T-helper 17 cell (primary cell): ENCODE measurements at places on chromosomes 6 and 20. TPM values are rescaled to one million over a fixed set of nuclear protein-coding genes. Genes with fewer than 3 reads are reported as not detected.

The ZBTB46 gene
- total RNA-seq = 0.21 TPM

The HTR1E gene
- not detected for total RNA-seq

The ABCF1 gene
- 106 TPM for total RNA-seq

The GHRH gene
- total RNA-seq = not detected

The SLC2A10 gene
- not detected for total RNA-seq

- H3K27me3 ChIP-seq = peaks cover 25% of the 10 kb centered on the region
- no peak overlapping the region for H3K27ac ChIP-seq
- DNase-seq = no peak
- no peaks in the 10 kb centered on the region for H3K4me1 ChIP-seq
- no peak overlapping the region for H3K4me3 ChIP-seq
Measured at GRCh38 chr6:56343295-56343694, 95.9 kb upstream of the COL21A1 start.

DNA sequence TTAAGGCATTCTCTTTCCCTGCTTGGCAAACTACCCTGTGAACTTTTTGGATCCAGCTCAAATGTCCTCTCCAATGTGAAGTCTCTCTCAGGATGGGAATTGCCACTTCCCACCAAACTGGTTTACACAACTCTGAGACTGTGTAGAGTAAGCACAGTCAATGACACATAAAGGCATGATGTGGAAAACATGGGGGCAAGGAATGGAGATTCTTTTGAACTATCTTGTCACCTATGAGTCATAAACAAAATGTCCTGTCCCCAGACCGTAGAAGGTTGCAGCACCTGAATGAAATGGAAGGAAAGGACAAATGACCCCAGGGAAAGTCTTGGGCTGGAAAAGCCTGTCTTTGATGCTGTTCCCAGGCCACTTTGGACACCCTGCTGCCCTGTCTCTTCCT is 11.0 kb upstream of the KIF13A start:
- H3K4me1 ChIP-seq = no peaks in the 10 kb centered on the region
- H3K36me3 ChIP-seq = no peaks in the 10 kb centered on the region
- peaks cover 54% of the 10 kb centered on the region for H3K27me3 ChIP-seq

- no peak overlapping the region for H3K4me3 ChIP-seq
- DNase-seq = no peak
- no peak overlapping the region for H3K27ac ChIP-seq
- H3K4me1 ChIP-seq = no peaks in the 10 kb centered on the region
- H3K36me3 ChIP-seq = no peaks in the 10 kb centered on the region
Measured at GRCh38 chr20:6635034-6635736, 132.3 kb upstream of the BMP2 start.

- no peak for DNase-seq
- H3K4me3 ChIP-seq = no peak overlapping the region
- H3K27me3 ChIP-seq = peaks cover 6% of the 10 kb centered on the region
- H3K4me1 ChIP-seq = no peaks in the 10 kb centered on the region
- H3K36me3 ChIP-seq = no peaks in the 10 kb centered on the region
- H3K27ac ChIP-seq = no peak overlapping the region
Measured at GRCh38 chr20:31811796-31812728, 7.1 kb upstream of the MYLK2 start.

- H3K4me1 ChIP-seq = peaks cover 4% of the 10 kb centered on the region
- H3K27me3 ChIP-seq = peaks cover 8% of the 10 kb centered on the region
- no peaks in the 10 kb centered on the region for H3K36me3 ChIP-seq
- no peak overlapping the region for H3K27ac ChIP-seq
- no peak overlapping the region for H3K4me3 ChIP-seq
- no peak for DNase-seq
Measured at GRCh38 chr20:37893566-37894241, 9.2 kb upstream of the VSTM2L start.

DNA sequence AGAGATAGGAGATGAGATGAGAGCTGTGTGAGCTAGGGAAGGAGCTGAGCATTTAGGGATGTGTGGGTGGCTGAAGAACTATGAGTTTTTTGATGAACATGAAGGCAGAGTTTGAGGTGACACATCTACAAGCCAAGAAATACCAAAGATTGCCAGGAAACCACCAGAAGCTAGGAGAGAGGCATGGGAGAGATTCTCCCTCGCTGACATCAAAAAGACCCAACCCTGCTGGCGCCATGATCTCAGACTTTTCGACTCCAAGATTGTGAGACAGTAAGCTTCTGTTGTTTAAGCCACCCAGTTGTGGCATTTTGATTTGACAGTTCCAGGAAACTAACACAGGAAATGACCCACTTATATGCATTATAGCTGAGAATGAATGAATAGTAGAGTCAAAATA is 790.9 kb downstream of the TFAP2A start:
- no peaks in the 10 kb centered on the region for H3K27me3 ChIP-seq
- H3K27ac ChIP-seq = peak overlapping the region; percentile 1
- no peaks in the 10 kb centered on the region for H3K36me3 ChIP-seq
- DNase-seq = no peak

GRCh38 chr6:140437619-140438345 is 1063.3 kb upstream of the CITED2 start:
- DNase-seq = no peak
- no peaks in the 10 kb centered on the region for H3K36me3 ChIP-seq
- no peak overlapping the region for H3K4me3 ChIP-seq
- H3K27me3 ChIP-seq = peaks cover 30% of the 10 kb centered on the region

DNA sequence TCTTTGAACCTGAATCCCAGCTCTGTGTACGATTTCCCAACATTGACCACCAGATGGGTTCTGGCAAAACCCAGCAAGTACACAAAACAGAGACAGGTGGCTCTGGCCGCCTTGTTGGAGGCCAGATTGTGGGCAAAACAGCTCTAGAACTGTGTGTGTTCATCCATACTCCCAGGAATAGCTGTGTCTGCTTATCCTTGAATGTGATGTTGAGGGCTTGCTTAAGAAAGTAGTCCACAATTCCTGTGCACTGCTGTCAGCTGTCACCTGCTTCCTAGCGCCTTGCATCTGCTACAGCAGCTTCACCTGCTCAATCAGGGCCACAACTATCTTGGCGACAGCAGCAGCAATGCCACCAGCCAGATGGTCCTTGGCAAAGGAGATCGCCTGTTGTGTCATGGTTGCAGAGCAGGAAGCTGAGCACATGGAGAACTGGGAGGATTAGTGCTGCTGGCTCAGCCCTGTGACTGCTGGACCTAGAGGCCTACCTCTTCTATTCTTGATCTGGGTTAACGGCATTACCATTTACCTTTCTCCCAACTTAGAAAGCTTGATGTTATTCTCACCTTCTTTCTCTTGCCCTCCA is 3.7 kb upstream of the SMAP1 start:
- no peak for DNase-seq
- peaks cover 18% of the 10 kb centered on the region for H3K4me1 ChIP-seq
- peaks cover 7% of the 10 kb centered on the region for H3K36me3 ChIP-seq
- no peak overlapping the region for H3K27ac ChIP-seq
- no peak overlapping the region for H3K4me3 ChIP-seq

DNA sequence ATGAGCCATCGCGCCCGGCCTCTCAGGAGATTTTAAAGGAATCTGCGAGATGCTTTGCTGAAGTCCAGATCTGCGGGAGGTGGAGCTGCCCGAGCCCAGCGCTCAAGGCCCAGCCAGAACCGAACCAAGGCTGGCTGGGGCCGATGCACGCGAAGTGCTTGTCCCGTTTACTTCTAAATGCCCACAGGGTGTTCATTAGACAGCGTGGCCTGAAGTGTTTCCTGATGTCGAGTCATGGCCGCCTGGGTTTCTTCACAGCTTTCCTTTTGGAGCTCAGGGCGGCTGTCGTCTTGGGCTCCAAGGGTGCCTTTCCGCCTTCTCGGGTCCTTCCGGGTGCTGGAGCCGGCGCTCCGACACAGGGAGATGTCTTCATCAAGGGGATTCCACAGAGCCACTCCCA is 25.1 kb upstream of the CCR6 start:
- H3K27me3 ChIP-seq = no peaks in the 10 kb centered on the region
- H3K4me3 ChIP-seq = no peak overlapping the region
- no peak for DNase-seq
- peaks cover 46% of the 10 kb centered on the region for H3K4me1 ChIP-seq
- H3K36me3 ChIP-seq = no peaks in the 10 kb centered on the region
- peak overlapping the region; percentile 95 for H3K27ac ChIP-seq

- H3K4me3 ChIP-seq = peak overlapping the region; percentile 90
- H3K4me1 ChIP-seq = peaks cover 23% of the 10 kb centered on the region
- peaks cover 45% of the 10 kb centered on the region for H3K27me3 ChIP-seq
- H3K36me3 ChIP-seq = peaks cover 11% of the 10 kb centered on the region
Measured at GRCh38 chr6:136920671-136921380, 1.3 kb upstream of the SLC35D3 start.

- no peaks in the 10 kb centered on the region for H3K27me3 ChIP-seq
- no peaks in the 10 kb centered on the region for H3K4me1 ChIP-seq
- no peaks in the 10 kb centered on the region for H3K36me3 ChIP-seq
- no peak overlapping the region for H3K4me3 ChIP-seq
- no peak for DNase-seq
- H3K27ac ChIP-seq = no peak overlapping the region
Measured at GRCh38 chr20:6533761-6534479, 233.6 kb upstream of the BMP2 start.

- H3K36me3 ChIP-seq = no peaks in the 10 kb centered on the region
- no peaks in the 10 kb centered on the region for H3K4me1 ChIP-seq
- no peak overlapping the region for H3K27ac ChIP-seq
- no peaks in the 10 kb centered on the region for H3K27me3 ChIP-seq
- no peak for DNase-seq
- H3K4me3 ChIP-seq = no peak overlapping the region
Measured at GRCh38 chr6:14584450-14584849, 466.9 kb downstream of the CD83 start.

- H3K27ac ChIP-seq = no peak overlapping the region
- no peak overlapping the region for H3K4me3 ChIP-seq
- no peaks in the 10 kb centered on the region for H3K36me3 ChIP-seq
- peaks cover 19% of the 10 kb centered on the region for H3K27me3 ChIP-seq
Measured at GRCh38 chr20:52789716-52790115, 182.4 kb upstream of the TSHZ2 start.
